Stimulated activated CD8-positive, alpha-beta memory T cell treated with anti-CD3 and anti-CD28 coated beads, Interleukin-12 subunit alpha, Interleukin-12 subunit beta, amount 100 ng/mL, for 4 hours (primary cell): ENCODE measurements at places on chromosomes 7 and 10.

DNA sequence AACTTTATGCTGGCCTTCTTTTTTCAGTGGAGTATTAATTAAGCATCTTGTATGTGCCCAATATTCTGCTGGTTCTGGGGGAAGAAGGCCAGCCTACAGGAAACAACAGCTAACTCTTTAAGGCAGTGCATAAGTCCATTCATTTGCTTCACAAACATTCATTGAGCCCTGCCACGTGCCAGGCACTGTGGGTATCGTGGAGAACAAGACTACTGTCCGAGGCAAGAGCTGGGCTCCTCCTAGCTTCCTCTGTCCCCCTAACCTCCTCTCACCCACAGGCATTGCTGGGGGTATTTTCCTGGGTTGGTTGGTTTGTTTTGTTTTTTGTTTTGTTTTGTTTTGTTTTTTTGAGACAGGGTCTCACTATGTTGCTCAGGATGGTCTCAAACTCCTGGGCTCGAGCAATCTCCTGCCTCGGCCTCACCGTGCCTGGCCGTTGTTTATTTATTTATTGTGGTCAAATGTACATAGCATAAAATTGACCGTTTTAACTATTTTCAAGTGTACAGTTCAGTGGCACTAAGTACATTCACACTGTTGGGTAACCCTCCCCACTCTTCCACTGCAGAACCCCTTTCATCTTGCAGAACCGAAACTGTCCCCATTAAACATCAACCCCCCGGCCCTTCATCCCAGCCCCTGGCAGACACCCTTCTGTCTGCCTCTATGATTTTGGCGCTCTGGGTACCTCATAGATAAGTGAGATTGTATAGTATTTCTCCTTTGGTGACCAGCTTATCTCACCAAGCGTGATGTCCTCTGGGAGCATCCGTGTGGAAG lies 32.6 kb downstream of the CHST3 start:
- DNase-seq: no peak

DNA sequence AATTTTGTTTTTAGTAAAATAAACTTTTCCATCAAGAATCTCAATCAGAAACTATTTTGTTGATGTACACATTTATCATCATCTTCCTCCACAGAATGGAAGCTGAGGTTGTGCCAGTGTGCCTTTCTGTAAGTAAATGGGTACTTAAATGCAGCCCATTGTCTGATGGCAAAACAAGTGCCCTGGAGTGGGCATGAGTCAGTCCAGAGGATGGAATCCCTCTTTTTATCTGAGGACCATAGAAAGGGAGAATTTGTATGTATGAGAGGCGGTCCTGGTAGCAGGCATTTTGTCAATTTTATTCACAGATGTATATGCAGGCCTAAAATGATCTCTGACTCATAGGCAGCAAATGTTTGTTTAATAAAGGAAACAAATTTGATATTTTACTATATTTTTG lies 102.1 kb upstream of the MAGI2 start:
- DNase-seq: no peak

DNA sequence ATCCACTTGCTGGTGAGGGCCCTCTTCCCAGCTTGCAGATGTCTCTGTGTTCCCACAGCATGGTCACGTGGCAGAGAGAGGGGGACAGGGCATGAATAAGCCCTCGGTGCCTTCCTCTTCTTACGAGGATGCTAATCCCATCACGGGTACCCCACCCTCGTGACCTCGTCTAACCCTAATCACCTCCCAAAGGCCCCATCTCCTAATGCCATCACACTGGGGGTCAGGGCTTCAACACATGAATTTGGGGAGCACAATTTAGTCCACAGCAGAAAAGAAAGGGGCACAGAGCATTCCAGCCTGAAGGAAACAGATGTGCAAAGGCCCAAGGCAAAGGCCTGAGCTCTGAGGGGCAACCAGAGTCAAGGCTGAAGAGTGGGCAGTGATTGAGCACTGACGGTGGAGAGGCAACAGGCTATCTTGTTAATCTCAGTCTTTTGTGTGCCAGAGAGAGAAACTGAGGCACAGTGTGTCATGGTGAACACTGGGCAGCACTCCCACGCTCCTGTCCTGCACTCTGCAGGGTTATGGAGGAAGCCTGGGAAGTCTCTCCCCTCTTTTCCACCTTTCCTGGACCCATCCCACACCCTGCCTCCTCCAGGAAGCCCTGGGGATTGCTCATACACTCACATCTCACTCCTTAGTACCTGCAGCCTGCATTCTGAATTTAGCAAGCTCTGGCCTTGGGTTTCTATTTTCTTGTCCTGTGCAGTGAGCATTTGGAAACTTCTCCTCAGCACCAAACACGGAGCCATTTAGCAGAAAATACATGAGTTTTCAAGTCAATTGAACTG lies 49.0 kb downstream of the ALOX5 start:
- no peak for DNase-seq

- no peak for DNase-seq
Observed at GRCh38 chr7:80740778-80741545, 102.5 kb downstream of the CD36 start.

DNA sequence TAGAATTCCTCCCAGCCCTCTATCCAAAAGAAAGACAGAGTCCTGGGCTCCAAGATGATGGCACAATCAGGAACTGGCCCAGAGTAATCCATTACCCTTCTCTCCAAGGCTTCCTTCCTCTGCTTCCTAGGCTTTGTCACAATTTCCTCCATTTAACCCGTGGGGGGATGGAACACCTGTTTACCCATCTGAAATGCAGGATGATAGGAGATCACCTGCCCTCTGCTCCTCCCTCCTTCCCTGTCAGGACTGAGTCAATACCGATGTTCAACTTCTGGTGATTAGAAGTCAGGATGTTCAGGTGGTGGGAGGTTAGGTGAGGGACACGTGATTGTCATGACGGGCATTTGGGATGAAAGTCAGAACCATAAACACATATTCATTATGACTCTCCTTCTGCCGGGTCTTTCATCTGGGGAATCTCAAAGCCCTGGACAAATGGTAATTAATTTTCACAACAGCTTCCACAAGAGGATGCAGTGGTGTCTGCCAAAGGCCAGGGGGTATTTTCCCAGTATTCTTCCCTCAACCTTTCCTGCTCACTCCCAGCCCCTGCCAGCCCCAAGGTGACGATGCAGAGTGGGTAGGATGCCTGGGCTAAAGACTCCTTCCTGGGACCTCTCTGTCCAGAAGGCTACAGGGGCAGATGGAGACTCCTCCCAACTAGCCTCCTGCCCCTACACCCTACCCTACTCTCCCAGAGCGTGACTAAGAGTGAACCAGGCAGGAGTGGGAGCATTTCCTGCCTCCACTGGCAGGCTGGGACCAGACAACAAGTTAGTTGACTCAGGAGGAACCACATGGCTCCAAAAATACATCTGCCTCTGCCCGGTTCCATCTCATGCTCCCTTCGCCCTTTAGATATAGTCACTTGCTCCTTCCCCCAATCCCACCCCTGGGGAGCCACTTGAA lies 27.9 kb downstream of the DUSP5 start:
- DNase-seq: no peak
